ENCODE measurements at places on chromosomes 12 and 14. TPM values are rescaled to one million over a fixed set of nuclear protein-coding genes. Genes with fewer than 3 reads are reported as not detected.

POTEM gene
- not detected for total RNA-seq

CDCA3 gene
- 56.0 TPM for total RNA-seq

CD4 gene
- 25.9 TPM for total RNA-seq

RERG gene
- total RNA-seq, result 29.9 TPM

WSCD2 gene
- 6.7 TPM for total RNA-seq

SLC25A3 gene
- 382 TPM for total RNA-seq

SLC24A4 gene
- total RNA-seq, result 0.45 TPM

SERPINA12 gene
- total RNA-seq, result not detected

STYK1 gene
- total RNA-seq, result 12.0 TPM

PRIMA1 gene
- 7.8 TPM for total RNA-seq

RFX4 gene
- not detected for total RNA-seq

GRIP1 gene
- total RNA-seq, result 5.8 TPM

RFLNA gene
- 61.3 TPM for total RNA-seq

GPR84 gene
- not detected for total RNA-seq

TUNAR gene
- not detected for total RNA-seq

PRB2 gene
- total RNA-seq, result not detected

DNA sequence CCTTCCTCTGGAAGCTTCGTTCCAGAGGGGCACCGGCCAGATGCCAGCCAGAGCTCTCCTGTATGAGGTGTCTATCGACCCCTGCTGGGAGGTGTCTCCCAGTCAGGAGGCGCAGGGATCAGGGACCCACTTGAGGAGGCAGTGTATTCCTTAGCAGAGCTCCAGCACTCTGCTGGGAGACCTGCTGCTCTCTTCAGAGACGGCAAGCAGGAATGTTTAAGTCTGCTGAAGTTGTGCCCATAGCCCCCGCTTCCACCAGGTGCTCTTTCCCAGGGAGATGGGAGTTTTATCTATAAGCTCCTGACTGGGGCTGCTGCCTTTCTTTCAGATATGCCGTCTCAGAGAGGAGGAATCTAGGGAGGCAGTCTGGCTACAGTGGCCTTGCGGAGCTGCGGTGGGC, 22.2 kb upstream of the NAV3 start:
- no peak for DNase-seq

DNA sequence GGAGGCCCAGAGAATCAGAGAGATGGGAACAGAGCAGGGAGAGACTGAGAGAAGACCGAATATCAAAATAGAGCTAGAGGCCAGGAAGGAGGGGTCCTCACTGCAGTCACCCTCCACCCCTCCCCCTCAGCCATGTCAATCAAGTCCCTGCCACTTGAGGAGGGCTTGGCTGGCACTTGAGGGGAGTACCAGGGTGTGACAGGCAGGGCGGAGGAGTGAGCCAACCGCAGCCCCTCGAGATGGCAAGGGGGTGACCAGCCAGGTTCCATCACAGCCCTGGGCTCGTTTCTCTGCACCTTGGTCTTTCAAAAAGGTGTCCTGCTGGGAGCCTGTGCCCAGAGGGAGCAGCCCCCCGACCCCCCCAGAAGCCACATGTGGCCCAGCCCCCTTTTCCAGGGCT, 4.2 kb downstream of the AQP5 start:
- no peak for DNase-seq

GRCh38 chr14:22845821-22846625, 9.6 kb downstream of the MMP14 start:
- no peak for DNase-seq

DNA sequence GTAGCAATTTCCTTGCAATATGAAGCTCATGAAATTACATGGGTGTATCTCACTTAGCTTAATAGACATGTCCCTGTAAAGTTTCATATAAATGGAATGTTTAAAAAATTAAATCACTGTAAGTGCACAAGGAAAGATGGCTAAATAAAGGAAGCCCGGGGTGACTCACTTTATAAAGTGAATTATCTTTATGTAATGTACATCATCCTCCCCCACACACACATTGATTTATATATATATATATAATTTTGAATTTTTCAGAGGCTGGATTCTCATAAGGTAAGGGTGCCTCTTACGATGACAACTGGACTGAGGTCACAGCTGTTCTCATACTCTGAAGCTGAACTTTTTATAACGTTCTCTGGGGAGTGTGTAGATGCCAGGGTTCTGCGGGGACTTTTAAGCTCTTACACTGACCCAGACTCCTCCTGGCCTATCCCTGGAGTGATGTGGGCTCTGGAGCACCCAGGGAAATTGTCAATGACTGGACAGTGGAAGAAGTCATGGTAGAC, 108.7 kb upstream of the HIF1A start:
- no peak for DNase-seq

- no peak for DNase-seq
Observed at GRCh38 chr12:32377344-32378055, 21.9 kb upstream of the FGD4 start.

DNA sequence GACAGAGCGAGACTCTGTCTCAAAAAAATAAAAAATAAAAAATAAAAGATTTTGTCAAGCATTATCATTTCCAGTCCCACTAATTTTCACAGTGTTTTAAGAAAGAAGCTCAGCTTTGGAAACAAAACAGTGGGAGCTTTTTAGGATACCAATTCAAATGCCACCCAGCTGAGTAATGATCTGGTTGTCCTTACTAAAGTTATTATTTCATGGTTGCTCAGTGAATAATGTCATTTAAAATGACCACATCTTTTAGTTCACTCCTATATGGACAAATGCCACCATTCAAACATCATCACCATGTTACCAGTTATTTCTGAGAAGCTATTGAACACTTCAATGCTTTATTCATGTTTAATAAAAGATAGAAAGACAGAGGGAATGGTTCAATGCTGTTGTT, 365.0 kb downstream of the CCER1 start:
- DNase-seq, result no peak

GRCh38 chr14:94342334-94342934, 19.3 kb upstream of the SERPINA6 start:
- DNase-seq, result peak; percentile 94

GRCh38 chr12:69204191-69204590, 35.2 kb upstream of the CPSF6 start:
- DNase-seq, result no peak

GRCh38 chr14:30621354-30621939, 672 bp upstream of the SCFD1 start:
- DNase-seq, result no peak

- DNase-seq, result no peak
Observed at GRCh38 chr12:76346798-76347420, 1.3 kb downstream of the BBS10 start.

DNA sequence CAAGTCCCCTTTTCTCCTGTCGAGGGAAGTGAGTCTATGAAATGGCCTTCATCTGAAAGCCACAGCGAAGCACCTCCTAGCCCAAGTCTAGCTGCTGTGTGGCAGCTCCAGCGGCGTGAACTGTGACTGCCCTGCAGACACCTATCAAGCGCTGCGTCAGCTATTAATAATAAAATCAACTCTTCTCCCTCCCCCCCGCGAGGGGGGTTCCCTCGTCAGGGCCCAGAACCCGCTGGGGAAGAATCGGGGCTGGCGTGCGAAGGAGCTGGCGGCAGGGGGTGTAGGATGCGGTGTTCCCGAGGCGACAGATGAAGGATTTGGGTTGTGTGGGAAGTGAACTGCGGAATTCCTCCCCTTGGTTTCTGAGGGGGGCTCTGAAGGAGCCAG, 662 bp upstream of the ATP2A2 start:
- DNase-seq, result peak; percentile 43

DNA sequence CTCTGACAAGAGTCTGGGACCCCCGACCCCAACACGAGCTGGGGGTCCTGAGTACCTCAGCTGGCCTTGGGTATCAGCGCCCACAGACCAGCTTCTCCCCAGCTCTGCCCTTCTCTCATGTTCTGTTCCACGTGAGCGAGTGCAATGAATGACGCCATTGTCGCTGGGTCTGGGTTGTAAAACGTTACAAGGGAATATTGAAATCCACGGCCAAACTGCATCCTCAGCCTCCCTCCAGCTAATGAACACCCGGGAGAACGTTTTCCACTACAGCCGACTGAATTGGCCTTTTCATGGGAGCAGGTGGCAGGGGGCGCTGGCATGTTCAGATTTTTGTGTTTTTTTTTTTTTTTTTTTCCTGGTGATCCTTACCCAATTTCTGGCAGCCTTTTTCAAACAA, 34.7 kb downstream of the TBX5 start:
- peak; percentile 3 for DNase-seq

DNA sequence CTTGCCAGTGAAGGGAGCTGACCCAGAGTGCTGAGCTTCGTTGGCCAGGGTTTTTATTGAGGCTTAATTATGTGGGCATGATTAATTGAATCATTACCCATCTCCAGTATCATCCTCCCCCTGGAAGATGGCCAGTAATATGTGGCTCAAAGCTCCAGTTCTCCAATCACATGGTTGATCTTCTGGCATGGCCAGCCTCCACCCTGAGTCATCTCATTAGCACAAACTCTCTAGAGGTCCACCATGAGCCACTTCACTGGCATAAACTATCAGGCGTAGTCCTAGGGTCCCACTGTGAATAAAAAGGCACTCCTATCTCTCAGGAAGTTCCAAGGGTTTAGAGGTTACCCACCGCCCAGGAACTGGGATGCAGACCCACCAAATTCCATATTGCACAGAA, 135.0 kb downstream of the ANO6 start:
- DNase-seq, result no peak

DNA sequence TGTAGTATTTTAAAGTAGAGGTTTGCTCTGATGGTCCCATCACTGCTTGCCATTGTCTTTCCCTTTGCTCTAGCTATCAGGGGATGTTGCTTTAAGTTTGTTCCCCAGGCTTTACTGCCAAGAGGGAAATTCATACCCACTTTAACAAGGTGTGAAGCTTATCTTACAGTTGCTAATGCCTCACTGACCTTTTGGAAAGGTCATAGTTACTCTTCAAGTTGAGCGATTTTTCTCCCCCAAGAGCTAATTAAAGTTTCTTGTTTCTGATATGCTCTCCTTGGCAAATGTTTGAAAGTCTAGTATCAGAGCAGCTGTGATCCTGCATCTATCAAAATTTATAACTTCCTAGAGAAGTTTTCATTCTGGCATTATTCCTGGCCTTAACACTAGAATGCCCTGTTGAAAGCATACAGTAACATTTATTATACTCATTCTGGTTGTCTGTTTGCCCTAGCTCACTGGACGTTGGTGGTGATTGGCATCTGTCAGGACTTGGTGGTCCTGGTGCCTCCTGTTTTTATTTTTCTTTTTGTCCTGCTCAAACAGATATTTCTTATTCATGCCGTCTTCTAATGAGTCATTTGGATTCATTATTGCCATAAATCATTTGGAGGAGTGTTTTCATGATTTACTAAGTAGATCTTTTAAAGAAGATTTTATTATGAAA, 8.1 kb downstream of the ATP2A2 start:
- peak; percentile 12 for DNase-seq

- DNase-seq, result no peak
Observed at GRCh38 chr12:80935111-80935510, 2.6 kb downstream of the LIN7A start.

DNA sequence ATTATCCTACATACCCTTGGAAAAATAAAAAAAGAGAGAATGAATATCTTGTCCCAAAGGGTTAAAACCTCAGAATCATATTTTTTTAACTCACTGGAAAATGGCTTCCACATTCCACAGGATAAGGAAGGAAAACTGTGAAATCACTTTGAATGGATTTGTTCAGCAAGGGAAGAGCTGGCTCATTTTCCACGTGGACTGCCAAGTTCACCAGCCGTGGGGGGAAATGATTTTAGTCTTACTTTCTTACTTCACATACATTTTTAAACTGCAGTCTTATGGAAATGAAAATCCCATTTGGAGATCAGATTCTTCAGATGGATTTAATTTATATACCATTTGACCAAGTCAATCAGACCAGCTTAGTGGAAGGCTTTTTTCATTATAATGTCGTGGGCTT, 29.9 kb upstream of the AEBP2 start:
- DNase-seq, result no peak

DNA sequence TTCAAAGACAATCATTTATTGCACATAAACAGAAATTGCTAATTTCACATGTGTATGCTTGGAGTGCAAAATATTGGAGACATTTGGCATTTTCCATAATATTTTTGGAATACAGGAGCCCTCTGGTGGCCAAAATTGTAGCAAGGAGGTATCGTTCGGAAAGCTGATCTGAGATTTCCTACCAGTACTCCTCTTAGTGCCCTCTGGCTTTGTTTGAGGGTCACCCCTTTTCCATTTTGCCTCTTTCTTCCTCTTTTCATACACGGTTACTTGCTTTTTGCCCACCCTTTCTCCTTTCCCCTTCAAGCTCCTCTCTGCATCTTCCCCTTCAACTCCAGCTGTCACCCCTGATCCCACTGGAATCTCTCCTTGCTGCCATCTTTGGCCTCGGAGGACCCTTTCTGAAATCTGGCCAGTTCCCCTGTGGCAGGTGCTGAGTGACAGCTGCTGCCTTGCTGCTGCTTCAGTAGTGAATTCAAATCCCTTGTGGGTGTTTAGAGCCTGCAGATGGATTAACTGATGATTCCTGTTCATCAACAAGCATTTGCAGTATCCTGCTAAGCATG, 164.6 kb upstream of the PARP11 start:
- peak; percentile 77 for DNase-seq

DNA sequence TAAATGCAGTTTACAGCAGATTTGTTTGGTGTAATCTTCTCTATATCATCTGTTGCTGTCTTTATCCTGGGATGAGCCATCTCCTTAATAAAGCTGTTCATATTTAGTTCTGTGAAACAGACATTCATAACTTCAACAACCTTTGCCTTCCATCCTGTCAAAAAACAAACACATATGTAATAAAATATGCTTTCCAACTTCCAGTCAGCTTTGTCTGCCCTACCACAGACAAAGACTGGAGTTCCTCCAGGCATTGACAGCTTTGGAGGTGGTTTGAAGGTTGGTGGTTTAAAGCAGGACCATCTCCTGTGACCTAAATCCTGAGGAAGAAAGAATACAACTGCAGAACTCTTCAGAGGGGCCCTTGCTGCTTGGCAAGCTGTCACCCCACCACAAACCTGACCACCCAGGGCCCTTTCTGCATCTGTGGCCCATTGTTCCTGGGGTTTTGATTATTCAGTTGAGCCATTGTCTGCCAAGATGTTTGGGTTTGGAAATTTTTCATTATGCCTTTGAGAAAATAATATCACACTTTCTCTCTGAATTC, 28.2 kb upstream of the PTGR2 start:
- no peak for DNase-seq

- DNase-seq, result peak; percentile 87
Observed at GRCh38 chr12:6825398-6826124, 2.6 kb upstream of the P3H3 start.

GRCh38 chr12:51076236-51076930, 7.0 kb downstream of the CSRNP2 start:
- DNase-seq, result no peak

- DNase-seq, result no peak
Observed at GRCh38 chr14:25884657-25885056, 713.2 kb downstream of the NOVA1 start.

GRCh38 chr12:93025145-93026103, 96.3 kb upstream of the EEA1 start:
- peak; percentile 77 for DNase-seq

GRCh38 chr12:105744371-105745058, 394.2 kb downstream of the NUAK1 start:
- no peak for DNase-seq
